Gastrocnemius medialis (tissue), 4 donors: ENCODE measurements at places on chromosomes 7 and 10.

- no peaks in the 10 kb centered on the region for H3K4me1 ChIP-seq
- H3K27me3 ChIP-seq: no peaks in the 10 kb centered on the region
- no peak overlapping the region for H3K4me3 ChIP-seq
- DNase-seq: no peak
- H3K27ac ChIP-seq: no peak overlapping the region
- H3K36me3 ChIP-seq: no peaks in the 10 kb centered on the region
These were observed 137.6 kb upstream of the TMEM72 start for GRCh38 chr10:44773565-44773964.

GRCh38 chr10:74955796-74956195 is 129.4 kb downstream of the KAT6B start:
- no peaks in the 10 kb centered on the region for H3K36me3 ChIP-seq
- no peak for DNase-seq
- no peak overlapping the region for H3K4me3 ChIP-seq
- peaks cover 26% of the 10 kb centered on the region for H3K4me1 ChIP-seq
- H3K27ac ChIP-seq: no peak overlapping the region

DNA sequence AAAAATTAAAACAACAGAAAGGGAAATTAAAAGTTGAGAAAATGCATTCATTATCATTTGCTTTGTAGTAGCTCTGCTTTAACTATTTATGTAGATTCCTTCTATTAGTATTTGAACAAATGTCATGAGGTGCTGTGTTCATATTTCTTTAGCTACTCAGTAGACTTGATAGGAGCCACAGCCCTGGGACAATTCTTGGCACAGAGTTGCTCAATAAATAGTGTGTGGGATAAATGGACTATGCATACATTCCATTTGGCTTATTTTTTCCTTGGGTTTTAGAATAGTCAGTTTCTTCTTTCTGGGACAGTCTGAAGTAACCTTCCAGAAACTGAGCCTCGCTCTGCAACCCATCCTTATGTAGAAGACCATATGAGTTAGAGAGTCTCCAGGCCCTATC is 13.4 kb downstream of the RPP30 start:
- H3K27ac ChIP-seq: no peak overlapping the region
- DNase-seq: no peak
- H3K27me3 ChIP-seq: no peaks in the 10 kb centered on the region
- no peak overlapping the region for H3K4me3 ChIP-seq

GRCh38 chr10:25102147-25102822 is 72.5 kb upstream of the GPR158 start:
- H3K36me3 ChIP-seq: no peaks in the 10 kb centered on the region
- H3K4me3 ChIP-seq: no peak overlapping the region
- no peak overlapping the region for H3K27ac ChIP-seq
- H3K4me1 ChIP-seq: no peaks in the 10 kb centered on the region
- DNase-seq: no peak

DNA sequence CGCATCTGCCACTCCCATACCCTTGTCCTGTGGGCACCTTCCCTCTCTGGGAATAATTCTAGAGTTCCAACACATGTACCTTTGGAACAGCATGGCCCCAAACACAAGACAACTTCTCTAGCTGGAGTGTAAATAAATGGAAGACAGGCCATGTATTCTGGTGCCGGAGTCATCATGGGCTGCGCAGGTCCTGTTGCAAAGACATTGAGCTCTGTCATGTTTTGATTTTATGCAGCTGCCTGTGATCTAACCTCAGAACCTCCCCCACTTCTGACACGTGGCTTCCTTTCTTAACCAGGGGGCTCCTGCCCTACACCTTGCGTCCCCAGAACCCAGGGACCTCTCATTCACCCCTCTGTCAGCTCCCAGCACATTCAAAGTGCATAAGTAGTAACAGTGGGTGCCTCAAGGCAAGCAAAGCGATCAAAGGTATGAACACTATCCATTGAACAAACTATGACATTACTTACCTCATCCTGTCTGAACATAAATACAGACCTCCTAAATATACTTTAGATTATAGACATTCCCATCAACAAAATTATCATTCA is 219.9 kb downstream of the FGFR2 start:
- H3K36me3 ChIP-seq: no peaks in the 10 kb centered on the region
- no peak overlapping the region for H3K27ac ChIP-seq
- no peak for DNase-seq
- H3K27me3 ChIP-seq: no peaks in the 10 kb centered on the region
- H3K4me3 ChIP-seq: no peak overlapping the region
- H3K4me1 ChIP-seq: no peaks in the 10 kb centered on the region

DNA sequence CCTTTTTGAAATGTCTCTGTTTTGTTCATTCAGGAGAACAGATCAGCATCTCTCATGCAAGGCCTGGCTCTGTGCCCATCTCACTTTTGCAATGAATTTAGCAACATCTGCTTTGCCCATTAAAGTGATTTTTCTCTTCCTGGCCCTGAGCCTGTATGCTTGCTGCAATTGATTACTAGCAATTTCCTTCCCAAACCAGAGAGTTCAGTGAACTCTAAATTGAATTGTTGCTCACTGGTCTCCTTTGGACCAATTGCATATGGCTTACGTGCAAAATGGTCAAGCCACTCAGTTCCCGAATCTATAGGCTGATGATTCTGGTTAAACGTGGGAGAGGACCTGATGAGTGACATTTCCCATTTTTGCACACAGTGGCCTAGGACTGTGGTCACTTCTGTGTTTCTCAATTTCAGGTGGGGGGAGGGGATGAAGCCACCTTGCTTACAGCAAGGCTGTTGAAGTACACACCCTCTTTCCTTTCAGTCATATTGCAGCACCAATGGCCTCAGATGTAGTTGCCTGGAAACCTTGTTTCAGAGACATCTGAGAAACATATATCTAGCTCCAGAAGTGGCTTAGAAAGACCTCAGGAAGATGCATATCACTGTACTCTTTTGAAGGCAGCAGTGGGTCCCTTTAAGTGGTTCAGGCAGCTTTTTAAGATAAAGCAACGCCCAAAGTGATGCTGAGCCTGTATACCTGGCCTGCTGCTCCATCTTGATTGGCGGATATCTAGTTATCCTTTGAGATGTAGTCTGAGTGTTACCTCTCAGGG is 201.4 kb downstream of the PTEN start:
- no peaks in the 10 kb centered on the region for H3K36me3 ChIP-seq
- H3K27me3 ChIP-seq: no peaks in the 10 kb centered on the region
- H3K4me3 ChIP-seq: no peak overlapping the region
- peak; percentile 68 for DNase-seq

DNA sequence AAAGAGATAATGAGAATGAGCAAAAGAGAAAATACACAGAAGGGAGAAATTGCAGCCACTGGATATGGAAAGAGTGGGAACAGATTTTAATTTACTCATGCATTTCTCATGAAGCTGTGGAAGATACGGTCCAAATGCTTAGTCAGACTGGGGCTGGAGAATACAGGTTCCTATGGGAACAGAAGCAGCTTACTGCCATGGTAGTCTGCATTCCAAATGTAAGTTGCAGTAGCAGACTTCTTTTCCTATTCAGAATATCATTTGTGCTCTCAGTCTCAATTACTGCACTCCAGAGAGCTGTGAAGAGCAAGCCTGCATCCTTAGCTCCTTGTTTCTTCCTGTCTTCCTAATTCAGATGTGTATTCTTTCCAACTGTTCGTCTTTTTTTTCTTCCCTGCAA is 190.8 kb upstream of the TMEM196 start:
- H3K4me1 ChIP-seq: no peaks in the 10 kb centered on the region
- no peaks in the 10 kb centered on the region for H3K36me3 ChIP-seq
- H3K27ac ChIP-seq: no peak overlapping the region
- no peak for DNase-seq
- H3K4me3 ChIP-seq: no peak overlapping the region

DNA sequence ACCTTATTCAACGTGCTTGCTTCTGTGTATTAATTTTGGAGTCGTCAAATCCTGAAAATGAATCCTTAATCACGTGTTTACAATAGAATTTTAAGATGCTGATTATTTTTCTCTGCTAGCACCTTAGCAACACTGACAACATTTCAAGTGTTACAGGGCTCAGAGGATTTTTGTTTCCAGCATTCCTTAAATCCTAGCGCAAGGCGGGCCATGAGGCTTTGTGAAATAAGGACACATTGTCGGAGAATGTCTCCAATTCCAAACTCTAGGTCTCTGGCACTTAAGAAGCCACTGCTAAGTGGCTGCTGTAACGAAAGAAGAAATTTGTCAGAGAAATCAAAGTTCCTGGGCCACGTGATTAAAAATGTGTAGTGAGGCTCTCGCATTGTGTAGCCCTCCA is 390.9 kb upstream of the CELF2 start:
- no peaks in the 10 kb centered on the region for H3K27me3 ChIP-seq
- no peak overlapping the region for H3K4me3 ChIP-seq
- H3K4me1 ChIP-seq: no peaks in the 10 kb centered on the region
- DNase-seq: no peak

DNA sequence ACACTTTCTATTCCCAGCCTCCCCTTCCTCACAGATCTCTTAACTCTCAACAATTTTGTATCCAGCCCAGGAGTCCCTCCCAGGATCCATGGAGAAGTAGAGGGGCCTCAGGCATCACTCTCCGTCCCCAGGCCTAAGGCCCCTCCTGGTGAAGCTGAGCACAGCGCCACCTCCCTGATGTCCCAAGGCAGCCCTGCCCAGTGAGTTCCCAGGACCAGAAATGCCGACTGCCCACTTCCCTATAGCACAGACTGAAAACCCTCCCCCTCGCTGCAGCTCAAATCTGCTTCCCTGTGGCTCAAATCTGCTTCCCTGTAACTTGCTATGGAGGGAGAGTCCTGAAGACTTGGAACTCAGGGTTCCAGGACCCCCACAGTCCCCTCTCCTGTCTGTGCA is 35.6 kb downstream of the YKT6 start:
- no peak overlapping the region for H3K4me3 ChIP-seq
- H3K4me1 ChIP-seq: peaks cover 6% of the 10 kb centered on the region
- no peaks in the 10 kb centered on the region for H3K36me3 ChIP-seq
- H3K27me3 ChIP-seq: no peaks in the 10 kb centered on the region
- H3K27ac ChIP-seq: no peak overlapping the region
